Fibroblast of skin of left quadriceps (primary cell): ENCODE measurements at places on chromosomes 5 and 9.

GRCh38 chr5:133944263-133945185 lies 23.9 kb downstream of the C5orf15 start:
- DNase-seq = no peak

DNA sequence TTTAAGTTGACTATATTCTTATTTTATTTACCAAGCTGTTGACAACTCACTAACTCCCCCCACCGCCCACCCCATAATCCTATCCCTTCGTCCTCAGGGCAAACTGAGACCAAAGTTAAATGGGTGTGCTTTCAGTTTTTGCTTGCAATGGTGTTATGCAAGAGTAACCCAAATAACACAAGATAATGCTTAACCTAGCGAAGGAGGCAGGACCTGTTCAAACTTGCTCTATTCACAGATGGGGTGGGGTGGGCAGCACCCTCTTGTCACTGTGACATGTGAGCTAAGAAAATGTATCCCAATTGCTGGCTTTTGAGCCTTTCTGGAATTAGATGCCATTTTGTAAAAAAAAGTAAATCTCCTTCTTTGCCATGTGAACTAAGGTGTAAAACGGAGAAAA lies 40.4 kb downstream of the GLIS3 start:
- DNase-seq = no peak

- DNase-seq = no peak
Measured at GRCh38 chr5:136206361-136206760, 13.4 kb upstream of the SMIM32 start.

- no peak for DNase-seq
Measured at GRCh38 chr5:132270335-132270665, 12.8 kb downstream of the PDLIM4 start.
